HepG2 (cell line): ENCODE measurements at places on chromosomes 12 and 14. TPM values are rescaled to one million over a fixed set of nuclear protein-coding genes. Genes with fewer than 3 reads are reported as not detected.

SOAT2 gene
- 6.1 and 14.9 TPM in 2 replicates for total RNA-seq

DNA sequence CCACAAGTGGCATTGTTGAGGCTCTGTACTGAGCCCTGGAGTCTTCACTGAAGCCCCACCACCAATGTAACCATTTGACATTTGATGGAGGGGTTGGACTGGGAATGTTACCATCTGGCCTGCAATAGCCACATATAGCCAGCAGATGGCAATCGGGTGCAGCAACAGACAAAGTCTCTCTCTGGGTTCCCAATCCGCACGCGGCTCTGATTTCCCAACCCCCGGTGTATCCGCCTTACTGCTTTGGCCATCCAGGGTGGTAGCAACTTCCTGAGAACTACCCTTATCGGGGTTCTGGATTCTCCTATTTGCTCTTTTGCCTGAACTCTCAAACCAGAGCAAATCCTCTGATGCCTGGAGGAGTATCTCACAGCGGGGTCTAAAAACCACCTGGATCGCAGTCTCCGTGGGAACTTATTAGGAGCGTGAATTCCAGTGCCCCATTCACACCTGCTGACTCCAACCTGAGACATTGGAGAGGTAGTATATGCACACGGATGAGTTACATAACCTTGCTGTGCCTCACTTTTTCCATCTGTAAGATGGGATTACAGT, 14.2 kb downstream of the VRTN start:
- DNase-seq: peak; percentile 63
- H3K4me3 ChIP-seq: no peak overlapping the region
- no peaks in the 10 kb centered on the region for H3K4me1 ChIP-seq
- no peaks in the 10 kb centered on the region for H3K36me3 ChIP-seq
- no peak overlapping the region for H3K27ac ChIP-seq

ANKRD9 gene
- 5.7 and 10.0 TPM in 2 replicates for total RNA-seq

- no peak overlapping the region for H3K27ac ChIP-seq
- no peak for DNase-seq
- peaks cover 6% of the 10 kb centered on the region for H3K36me3 ChIP-seq
- peaks cover 16% of the 10 kb centered on the region for H3K4me1 ChIP-seq
Measured at GRCh38 chr12:49585477-49586459, 17.8 kb upstream of the MCRS1 start.

- H3K4me3 ChIP-seq: no peak overlapping the region
- no peak for DNase-seq
- no peaks in the 10 kb centered on the region for H3K36me3 ChIP-seq
- peaks cover 11% of the 10 kb centered on the region; the same call in 1 of the 3 replicates for H3K27me3 ChIP-seq
- H3K4me1 ChIP-seq: peaks cover 7% of the 10 kb centered on the region; the same call in 1 of the 2 replicates
Measured at GRCh38 chr12:57874166-57875108, 27.9 kb upstream of the CTDSP2 start.

LRP1-AS gene
- total RNA-seq: not detected in 2 replicates

DNA sequence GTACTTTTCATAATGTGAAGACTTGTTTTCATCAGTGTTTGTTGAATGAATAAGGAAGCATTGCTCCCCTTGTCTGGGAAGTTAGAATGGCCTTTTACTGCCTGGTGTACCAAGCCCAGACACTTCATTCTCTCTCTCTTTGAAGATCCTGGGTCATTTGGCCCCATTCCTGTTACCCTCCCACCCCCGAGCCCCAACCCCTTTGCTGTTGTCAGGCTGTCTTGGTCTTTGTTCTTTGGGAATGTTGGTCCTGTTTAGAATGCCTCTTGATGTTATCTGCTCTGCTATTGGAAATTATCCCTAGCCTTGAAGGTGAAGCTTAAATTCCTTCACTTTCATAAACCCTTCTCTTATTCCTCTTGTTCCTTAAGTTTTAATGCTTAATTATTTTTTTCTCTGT, 13.8 kb downstream of the DERA start:
- no peak overlapping the region for H3K27ac ChIP-seq
- H3K4me1 ChIP-seq: 0 out of 2 replicates have a peak, but pooled peaks cover 6% of the 10 kb centered on the region
- no peak for DNase-seq
- no peaks in the 10 kb centered on the region; the same call in 1 of the 2 replicates for H3K36me3 ChIP-seq

DNA sequence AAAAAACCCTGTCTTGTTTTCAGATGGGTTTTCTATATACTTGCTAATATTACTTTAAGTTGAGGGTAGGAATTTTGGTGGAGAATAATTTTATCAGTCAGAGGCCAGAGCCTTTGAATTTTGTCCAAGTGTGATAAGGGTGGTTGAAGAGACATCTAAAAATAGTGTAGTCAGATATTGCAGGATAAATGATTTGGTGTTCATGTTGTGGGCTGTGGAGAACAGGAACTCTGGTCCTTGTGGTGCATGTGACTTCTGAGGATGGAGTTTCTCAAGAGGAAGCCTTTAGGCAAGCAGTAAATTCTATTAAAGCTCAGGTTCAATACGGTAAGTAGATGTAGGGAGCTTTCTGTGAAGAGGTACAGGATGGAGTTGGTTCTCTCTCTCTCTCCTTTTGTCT, 2.8 kb downstream of the ADAM21 start:
- H3K4me3 ChIP-seq: no peak overlapping the region
- H3K27ac ChIP-seq: no peak overlapping the region
- no peak for DNase-seq
- H3K4me1 ChIP-seq: no peaks in the 10 kb centered on the region

AQP6 gene
- total RNA-seq: 0.51 and 1.3 TPM in 2 replicates

CPNE6 gene
- not detected in 2 replicates for total RNA-seq

- H3K4me3 ChIP-seq: no peak overlapping the region
- H3K27me3 ChIP-seq: no peaks in the 10 kb centered on the region
- H3K36me3 ChIP-seq: no peaks in the 10 kb centered on the region
- no peak for DNase-seq
- H3K27ac ChIP-seq: no peak overlapping the region
- H3K4me1 ChIP-seq: peaks cover 5% of the 10 kb centered on the region
Measured at GRCh38 chr14:89810101-89810500, 144.4 kb downstream of the EFCAB11 start.

GRCh38 chr14:75044752-75045151, 6.5 kb downstream of the MLH3 start:
- peaks cover 71% of the 10 kb centered on the region for H3K4me1 ChIP-seq
- no peaks in the 10 kb centered on the region; the same call in 2 of the 3 replicates for H3K36me3 ChIP-seq
- no peak for DNase-seq
- no peak overlapping the region for H3K4me3 ChIP-seq
- no peaks in the 10 kb centered on the region for H3K27me3 ChIP-seq

GPR135 gene
- total RNA-seq: 0.62 and 1.3 TPM in 2 replicates

DNA sequence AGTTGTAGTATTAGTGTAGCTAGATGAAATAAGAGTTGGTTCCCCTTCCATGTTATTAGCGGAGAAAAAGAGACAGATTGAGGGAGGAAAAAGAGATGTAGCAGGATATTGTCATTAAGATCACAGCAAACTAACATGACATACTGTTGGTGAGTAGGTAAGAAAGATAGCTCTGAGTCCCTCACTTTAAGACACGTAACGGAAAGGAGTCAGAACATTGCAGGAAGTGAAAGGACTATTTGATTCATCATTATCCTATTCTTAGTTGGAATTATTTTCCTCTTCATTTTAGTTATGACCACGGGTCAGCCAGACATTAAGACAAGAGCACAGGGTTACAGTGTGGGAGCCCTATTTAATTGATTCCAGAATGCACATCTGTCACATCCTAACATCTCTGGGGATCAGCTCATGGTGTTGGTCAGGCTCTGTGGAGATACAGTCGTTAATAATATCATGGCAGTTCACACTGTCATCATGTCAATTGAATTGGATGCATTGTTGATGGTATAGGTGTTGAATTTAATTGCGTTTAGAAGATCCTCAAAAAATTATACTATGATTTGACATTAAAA, 55.0 kb downstream of the TMX1 start:
- DNase-seq: no peak
- 0 out of 2 replicates have a peak, but pooled peaks cover 6% of the 10 kb centered on the region for H3K4me1 ChIP-seq
- H3K36me3 ChIP-seq: no peaks in the 10 kb centered on the region
- no peak overlapping the region for H3K4me3 ChIP-seq

DNA sequence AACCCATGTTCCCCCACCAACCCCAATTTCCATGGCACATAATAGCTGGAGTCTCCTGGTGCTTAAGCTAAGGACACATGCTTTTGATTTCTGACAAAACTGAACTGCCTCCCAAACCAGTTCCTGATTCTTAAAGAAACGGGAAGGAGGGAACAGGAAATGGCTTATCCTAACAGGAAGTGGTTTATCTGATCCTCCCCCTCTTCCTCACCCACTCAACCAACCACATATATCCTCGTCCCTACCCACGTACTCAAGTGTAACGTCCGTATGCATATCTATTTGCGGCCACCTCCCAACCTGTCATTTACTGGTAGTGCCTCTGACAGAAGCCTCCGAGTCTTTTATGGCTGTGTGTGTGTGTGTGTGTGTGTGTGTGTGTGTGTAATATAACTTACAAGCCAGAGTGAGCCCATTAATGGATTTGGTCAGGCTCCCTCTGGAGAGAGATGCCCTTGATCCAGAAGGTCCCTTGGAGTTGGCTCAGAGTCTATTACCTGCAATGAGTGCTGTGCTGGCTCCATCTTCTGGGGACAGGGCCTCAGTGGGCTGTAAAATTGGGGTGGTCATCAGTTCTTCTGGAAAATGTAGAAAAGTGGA, 7.7 kb downstream of the DAZAP2 start:
- DNase-seq: no peak
- peak overlapping the region; percentile 15 for H3K27ac ChIP-seq
- H3K4me1 ChIP-seq: peaks cover 23% of the 10 kb centered on the region
- no peak overlapping the region for H3K4me3 ChIP-seq
- no peaks in the 10 kb centered on the region for H3K27me3 ChIP-seq

DNA sequence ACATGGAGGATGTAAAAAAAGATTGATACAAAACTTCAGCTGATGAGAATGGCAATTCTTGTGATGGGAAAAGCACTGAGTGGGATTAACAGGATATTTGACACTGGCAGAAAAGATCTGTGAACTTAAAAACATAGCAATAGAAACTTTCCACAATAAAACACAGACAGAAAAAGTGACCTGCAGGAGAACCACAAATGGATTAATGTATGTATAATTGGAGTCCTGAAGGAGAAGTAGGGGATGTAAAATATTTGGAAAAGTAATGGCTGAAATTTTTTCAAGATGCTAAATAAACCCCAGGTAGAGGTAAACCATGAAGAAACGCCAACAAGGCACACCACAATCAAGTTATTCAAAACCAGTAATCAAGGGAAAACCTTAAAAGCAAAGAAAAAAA, 130.8 kb upstream of the C14orf180 start:
- DNase-seq: no peak
- no peaks in the 10 kb centered on the region for H3K36me3 ChIP-seq
- H3K4me3 ChIP-seq: no peak overlapping the region
- H3K27me3 ChIP-seq: 0 out of 2 replicates have a peak, but pooled peaks cover 1% of the 10 kb centered on the region
- no peak overlapping the region for H3K27ac ChIP-seq
- no peaks in the 10 kb centered on the region for H3K4me1 ChIP-seq

ERBB3 gene
- total RNA-seq: 55.2 and 93.6 TPM in 2 replicates

GRCh38 chr12:100741084-100741711, 53.4 kb upstream of the ANO4 start:
- no peak overlapping the region for H3K4me3 ChIP-seq
- no peaks in the 10 kb centered on the region for H3K27me3 ChIP-seq
- no peaks in the 10 kb centered on the region for H3K4me1 ChIP-seq
- peak; percentile 10 for DNase-seq

DNA sequence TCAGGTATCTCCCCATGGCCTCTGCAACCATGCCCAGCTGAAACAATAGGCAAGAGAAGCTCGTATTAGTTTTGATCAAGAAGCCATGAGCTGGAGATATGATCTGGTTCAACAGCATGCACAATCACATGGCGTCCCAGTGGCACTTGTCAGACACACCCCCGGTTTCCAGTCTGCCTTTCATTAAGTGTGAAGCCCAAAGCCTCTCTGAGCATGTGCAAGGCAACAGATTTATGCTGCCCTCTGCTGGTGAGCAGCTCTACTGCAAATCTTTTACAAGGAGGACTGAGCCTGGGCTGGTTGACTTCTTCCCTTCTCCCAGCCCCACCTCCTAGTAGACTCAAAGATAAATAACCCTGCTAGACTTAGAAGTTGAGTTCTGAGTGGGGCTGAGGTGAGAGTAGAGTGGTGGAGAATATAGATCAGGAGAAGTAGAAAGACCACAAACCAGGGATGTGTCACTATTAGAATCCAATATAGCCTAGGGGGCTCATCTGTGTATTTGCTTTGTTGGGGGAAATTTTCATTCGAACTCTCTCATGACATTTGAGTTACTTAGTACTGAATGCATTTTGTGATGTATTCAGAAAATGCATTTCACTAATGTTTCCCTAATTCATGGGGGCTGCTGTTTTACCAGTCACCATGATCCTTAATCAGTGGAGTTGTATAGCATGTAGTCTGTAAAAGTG, 53.7 kb upstream of the MBIP start:
- DNase-seq: peak; percentile 92
- no peaks in the 10 kb centered on the region; the same call in 2 of the 3 replicates for H3K27me3 ChIP-seq
- H3K4me1 ChIP-seq: no peaks in the 10 kb centered on the region
- no peak overlapping the region for H3K4me3 ChIP-seq

DNA sequence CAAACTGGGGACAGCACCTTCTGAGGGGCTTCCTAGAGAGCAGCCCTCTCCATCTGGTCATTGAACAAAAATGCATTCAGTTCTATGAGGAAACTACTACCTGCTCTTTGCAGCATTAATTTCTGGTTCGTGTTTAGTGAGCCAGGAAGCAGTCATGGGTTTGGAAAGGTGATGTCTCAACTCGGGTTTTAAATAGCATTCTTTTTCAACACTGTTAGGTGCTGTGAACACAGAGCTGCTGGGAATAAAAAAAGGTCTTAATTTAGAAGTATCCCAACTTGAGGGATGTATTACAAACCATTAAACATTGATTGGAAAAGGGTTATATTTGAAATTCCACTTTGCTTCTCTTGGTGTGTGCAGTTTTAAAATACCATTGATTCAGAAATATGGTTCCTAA, 9.3 kb downstream of the MYO1H start:
- H3K27me3 ChIP-seq: peaks cover 10% of the 10 kb centered on the region; the same call in 2 of the 3 replicates
- no peak overlapping the region for H3K27ac ChIP-seq
- no peak overlapping the region for H3K4me3 ChIP-seq
- no peaks in the 10 kb centered on the region for H3K4me1 ChIP-seq
- no peaks in the 10 kb centered on the region for H3K36me3 ChIP-seq

SLC6A12 gene
- total RNA-seq: 9.5 and 18.8 TPM in 2 replicates

TGFB3 gene
- total RNA-seq: 1.4 and 2.5 TPM in 2 replicates

RAB21 gene
- total RNA-seq: 50.9 and 61.4 TPM in 2 replicates

DNA sequence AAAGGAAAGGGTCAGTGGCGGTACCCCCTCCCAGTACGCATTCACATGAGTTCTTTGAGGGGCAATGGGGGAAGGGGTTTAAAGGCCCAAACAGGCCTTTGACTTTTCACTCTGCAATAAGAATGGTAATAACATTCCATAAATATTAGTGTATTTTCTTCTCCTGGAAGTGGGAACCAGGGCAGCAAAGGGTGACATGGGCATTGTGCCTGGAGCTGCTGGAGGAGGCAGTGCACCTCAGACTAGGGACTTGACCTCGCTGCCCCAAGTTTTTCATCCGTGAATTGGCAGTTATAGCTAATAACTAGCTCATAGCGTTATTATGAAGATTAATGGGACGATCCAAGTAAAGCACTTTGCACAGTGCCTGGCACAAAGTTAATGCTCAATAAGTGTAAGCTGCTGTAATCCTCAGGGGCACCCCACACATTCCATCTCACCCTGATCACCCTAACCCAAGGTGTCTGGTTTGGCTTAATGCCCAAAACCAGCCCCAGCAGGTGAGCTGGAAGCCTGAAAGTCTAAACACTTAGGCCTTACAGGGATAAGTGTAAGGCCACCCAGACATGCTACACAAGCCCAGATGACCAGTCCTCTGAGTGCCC, 2.8 kb upstream of the KCNH3 start:
- no peak overlapping the region for H3K4me3 ChIP-seq
- peaks cover 46% of the 10 kb centered on the region for H3K4me1 ChIP-seq

NCKAP5L gene
- 5.9 and 9.0 TPM in 2 replicates for total RNA-seq
